ENCODE measurements at places on chromosomes 1 and 21.
A peak's percentile ranks its signal among the peaks of the same experiment; 100 is the strongest.

- no peak for DNase-seq
Observed at GRCh38 chr1:91764471-91765115, 121.4 kb downstream of the TGFBR3 start.

DNA sequence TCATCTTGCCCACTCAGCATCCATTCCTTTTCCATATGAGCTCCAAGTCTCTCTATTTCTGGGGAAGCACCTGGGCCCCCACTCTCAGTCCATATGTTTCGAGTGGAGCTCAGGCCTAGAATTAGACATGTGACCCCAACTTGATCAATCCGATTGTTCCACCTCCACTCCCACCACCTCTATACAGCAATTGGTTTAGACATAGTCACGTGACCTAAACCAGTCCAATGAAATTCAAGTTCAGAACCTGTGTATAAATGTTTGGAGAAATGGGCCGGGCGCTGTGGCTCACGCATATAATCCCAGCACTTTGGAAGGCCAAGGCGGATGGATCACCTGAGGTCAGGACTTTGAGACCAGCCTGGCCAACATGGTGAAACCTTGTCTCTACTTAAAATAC, 29.6 kb upstream of the CLIC4 start:
- DNase-seq = no peak

- DNase-seq = no peak
Observed at GRCh38 chr1:204280099-204280961, 66.5 kb upstream of the GOLT1A start.

GRCh38 chr1:3467096-3468036, 12.9 kb downstream of the ARHGEF16 start:
- DNase-seq = no peak

- DNase-seq = no peak
Observed at GRCh38 chr1:84410328-84411095, 12.2 kb downstream of the DNASE2B start.

- no peak for DNase-seq
Observed at GRCh38 chr21:46109313-46110221, 11.7 kb downstream of the COL6A2 start.

- DNase-seq = no peak
Observed at GRCh38 chr1:67788238-67788790, 45.0 kb downstream of the GNG12 start.

- no peak for DNase-seq
Observed at GRCh38 chr1:201359873-201360210, 17.6 kb downstream of the TNNT2 start.

DNA sequence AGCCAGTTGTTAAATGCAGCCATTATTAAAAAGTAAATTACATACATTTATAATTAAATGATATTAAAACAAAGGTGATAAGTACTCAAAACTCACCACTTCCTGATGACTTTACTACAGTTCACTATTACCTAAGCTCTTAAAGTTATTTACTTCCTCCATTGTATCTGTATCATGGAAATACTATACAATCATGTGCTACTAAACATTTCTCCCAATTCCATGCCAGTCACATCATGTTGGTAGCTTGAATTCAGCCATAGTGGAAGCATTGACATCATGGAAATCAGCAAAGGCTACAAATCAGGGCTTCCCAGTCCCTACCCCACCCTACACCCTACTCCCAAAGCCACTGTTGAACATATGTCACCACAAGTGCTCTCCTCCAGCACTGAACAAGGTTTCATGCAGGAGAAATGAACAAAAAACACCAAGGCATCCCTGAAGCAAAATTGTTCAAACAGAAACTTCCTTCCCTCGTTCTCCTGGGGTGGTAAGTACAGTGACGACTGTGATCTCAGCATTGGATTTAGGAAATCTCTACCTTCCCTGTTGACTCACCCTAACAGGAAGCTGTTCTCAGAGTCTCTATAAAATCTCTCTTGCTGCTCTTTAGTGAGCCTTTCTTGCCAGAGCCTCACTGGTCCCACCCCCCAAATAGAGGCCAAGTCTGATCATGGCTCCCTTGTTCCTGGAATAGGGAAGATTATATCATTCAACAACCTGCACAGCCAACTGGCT, 12.7 kb downstream of the VSIG8 start:
- no peak for DNase-seq

GRCh38 chr21:14046401-14046800, 164.4 kb downstream of the LIPI start:
- DNase-seq = no peak

GRCh38 chr1:205248793-205249601, 21.3 kb downstream of the TMCC2 start:
- no peak for DNase-seq

GRCh38 chr1:94642617-94643321, 101.2 kb upstream of the F3 start:
- DNase-seq = no peak

- DNase-seq = no peak
Observed at GRCh38 chr1:169877800-169878491, 15.8 kb downstream of the SCYL3 start.

GRCh38 chr1:181898773-181899172, 162.7 kb downstream of the ZNF648 start:
- no peak for DNase-seq

DNA sequence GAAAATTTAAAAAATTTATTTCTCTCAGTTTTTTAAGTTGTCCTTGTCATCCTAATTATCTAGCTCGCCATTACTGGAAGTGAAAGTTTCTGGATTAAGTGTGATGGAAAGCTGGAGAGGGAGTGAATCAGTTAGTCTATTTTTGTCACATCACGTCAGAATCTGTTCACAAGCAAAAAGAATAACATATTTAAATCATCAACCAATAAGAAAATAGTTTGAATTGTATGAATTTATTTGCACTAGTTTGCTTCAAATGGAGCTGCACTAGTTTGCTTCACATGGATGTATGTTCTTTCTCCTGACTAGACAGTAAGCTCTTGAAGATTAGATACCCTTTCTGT, 22.8 kb downstream of the PHC2 start:
- DNase-seq = no peak

GRCh38 chr1:206725109-206725963, 40.6 kb downstream of the MAPKAPK2 start:
- DNase-seq = peak; percentile 47

DNA sequence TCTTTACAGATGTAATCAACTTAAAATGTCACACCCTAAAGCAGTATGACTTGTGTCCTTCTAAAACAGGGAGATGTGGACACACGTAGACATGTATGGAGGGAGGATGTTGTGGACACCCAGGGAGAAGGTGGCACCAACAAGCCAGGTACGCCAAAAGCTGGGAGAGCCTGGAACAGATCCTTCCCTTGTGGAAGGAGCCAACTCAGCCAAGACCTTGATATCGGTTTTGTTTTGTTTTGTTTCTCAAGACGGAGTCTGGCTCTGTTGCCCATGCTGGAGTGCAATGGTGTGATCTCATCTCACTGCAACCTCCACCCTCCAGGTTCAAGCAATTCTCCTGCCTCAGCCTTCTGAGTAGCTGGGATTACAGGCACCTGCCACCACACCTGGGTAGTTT, 45.6 kb downstream of the CHAF1B start:
- DNase-seq = no peak

DNA sequence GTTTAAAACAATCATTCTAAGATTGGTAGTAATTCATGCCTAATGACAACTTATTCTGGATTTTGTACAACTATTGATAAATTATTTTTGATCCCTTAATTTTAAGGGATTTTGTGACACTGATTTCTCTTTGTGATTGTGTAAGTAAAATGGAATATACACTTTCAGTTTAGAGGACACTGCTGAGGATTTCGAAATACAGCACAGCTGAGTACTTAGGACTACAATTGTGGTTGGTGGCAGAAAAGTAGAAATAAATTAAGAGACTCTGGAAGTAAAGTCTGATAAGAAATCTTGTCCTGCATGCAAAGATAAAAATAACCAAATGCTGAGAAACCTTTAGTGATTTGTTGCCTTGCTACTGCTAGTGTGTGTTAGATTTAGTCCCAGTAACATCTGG, 40.0 kb downstream of the TYW3 start:
- DNase-seq = no peak

- no peak for DNase-seq
Observed at GRCh38 chr21:16743317-16743716, 769.5 kb upstream of the CXADR start.

GRCh38 chr1:42660907-42661500, 2.8 kb downstream of the PPIH start:
- DNase-seq = no peak

- no peak for DNase-seq
Observed at GRCh38 chr1:97898948-97899347, 21.9 kb downstream of the DPYD start.

DNA sequence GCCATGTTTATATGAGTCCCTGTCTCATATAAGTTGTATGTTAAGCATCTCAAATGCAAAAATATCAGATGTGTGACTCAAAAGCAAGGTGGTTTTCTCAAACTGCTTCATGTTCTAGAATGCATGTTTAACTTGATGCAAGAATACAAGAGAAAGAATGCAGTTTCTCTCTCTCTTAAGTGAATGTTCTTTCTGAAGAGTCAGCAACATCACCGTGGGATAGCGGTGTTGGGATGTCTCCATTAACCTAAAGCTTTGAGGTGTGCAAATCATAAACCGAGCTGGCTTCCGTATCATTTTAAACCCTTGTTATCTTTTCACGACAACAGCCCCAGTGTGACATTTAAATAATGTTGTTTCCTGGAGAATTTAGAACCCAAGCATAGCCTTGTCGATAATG, 48.4 kb upstream of the TARBP1 start:
- no peak for DNase-seq

- DNase-seq = no peak
Observed at GRCh38 chr1:7534061-7534825, 236.9 kb upstream of the VAMP3 start.

GRCh38 chr1:212162635-212163034, 122.6 kb upstream of the PPP2R5A start:
- DNase-seq = peak; percentile 27

- no peak for DNase-seq
Observed at GRCh38 chr1:45325851-45326506, 716 bp upstream of the HPDL start.

GRCh38 chr21:20882462-20883407, 115.5 kb upstream of the NCAM2 start:
- DNase-seq = peak; percentile 5

GRCh38 chr1:228392111-228392936, 14.3 kb downstream of the TRIM11 start:
- DNase-seq = no peak

GRCh38 chr1:14778898-14779865, 180.7 kb downstream of the KAZN start:
- DNase-seq = no peak

GRCh38 chr1:31374511-31375196, 1.8 kb upstream of the FABP3 start:
- no peak for DNase-seq

DNA sequence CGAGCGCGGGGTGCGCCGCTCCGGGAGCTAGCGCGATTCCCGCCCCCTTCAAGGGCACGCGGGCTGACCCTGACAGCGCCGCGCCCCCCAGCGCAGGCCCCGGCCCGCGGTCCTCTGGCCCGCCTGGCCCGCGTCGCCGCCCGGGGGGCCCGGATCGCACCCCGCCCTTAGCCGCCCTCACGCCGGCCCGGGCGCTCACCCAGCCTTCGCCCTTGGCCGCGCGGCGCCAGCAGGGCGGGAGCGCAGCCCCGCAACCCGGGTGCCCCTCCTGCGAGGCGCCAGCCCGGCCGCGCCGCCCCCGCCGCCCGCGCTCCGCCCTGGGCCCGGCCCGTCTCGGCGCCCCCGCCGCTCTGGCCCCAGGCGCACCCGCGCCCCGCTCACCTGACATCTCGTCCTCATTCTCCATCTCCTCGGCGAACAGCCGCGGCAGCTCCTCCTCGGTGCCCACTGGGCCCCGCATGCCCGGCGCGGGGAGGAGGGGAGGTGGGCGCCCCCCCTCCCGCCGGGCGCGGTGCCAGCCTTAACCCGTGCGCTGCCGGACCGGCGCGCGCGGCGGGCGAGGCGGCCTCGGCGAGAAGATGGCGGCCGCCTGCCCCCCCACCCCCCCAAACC, 451 bp downstream of the CHD5 start:
- DNase-seq = no peak

DNA sequence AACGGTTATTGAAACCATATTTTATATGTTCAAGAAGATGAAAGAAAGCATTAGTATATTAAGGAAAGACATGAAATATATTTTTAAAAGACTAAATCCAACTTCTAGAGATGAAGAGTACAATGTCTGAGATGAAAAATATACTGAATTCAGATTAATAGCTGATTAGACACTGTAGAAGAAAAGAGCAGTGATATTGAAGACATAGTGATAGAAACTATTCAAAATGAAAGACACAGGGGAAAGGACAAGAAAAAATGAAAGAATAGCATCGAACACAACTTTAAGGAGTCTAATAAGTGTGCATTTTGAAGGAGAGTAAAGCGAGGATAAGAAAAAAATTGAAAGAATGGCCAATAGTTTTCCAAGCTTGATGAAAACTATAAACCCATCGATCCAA, 11.2 kb upstream of the IFNAR1 start:
- no peak for DNase-seq

DNA sequence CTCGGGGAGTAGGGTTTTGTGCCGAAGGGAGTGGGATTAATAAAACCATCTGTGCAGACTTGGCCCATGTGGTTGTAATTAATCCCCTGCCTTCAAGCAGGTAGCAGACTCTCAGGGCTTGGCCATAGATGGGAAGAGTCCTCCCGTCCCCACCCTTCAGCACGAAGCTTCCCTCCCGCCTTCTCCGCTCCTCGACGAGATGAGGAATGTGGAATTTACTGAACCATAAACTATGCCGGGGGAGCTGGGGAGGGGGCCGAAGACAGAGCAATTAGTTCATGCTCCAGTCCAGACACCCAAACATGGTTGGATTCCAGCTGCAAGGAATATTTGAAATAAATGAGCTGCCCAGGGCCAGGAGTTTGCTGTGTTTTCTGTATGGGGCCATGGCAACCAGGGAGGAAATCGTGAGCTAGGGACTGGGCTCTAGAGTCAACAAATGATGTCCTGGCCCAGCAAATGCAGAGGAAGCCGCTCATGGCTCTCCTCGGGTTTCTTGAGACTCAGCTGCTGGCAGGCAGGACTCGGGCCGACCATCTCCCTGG, 78.8 kb downstream of the SPSB1 start:
- DNase-seq = no peak

Data from T47D (cell line).